Stimulated activated CD4-positive, alpha-beta T cell treated with anti-CD3 and anti-CD28 coated beads, Interleukin-1b, Interleukin-23, amount 100 ng/mL, for 48 hours (primary cell): ENCODE measurements at places on chromosomes 1 and 21.

GRCh38 chr1:64892576-64893573 lies 73.5 kb downstream of the JAK1 start:
- DNase-seq: no peak

DNA sequence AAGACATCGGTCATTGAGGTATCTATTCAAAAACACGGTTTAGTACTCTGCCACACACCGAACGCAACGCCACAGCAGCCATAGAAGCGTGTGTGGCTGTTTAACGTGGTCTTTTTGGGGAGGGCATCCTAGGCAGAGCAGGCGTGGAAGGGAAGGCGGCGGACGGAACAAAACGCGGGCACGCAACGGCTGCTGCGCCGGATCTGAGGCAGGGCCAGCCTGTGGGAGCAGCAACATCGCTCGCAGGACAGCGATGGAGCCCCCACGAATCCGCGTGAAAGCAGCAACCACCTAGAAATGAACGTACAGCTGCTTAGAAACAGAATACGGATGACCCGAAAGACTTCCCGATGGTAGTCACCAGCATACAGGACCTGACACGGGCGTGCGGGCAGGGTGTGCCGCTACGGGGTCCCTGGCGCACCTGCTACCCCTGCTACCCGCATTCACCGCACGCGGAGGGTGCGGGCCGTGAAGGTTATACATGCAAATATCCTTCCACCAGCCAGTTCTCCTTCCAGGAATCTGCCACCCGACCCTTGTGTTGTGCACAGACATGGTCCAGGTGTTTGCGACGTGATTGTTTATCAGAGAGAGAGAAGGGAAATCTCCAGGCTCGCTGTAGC lies 114.4 kb upstream of the COL6A1 start:
- DNase-seq: no peak

DNA sequence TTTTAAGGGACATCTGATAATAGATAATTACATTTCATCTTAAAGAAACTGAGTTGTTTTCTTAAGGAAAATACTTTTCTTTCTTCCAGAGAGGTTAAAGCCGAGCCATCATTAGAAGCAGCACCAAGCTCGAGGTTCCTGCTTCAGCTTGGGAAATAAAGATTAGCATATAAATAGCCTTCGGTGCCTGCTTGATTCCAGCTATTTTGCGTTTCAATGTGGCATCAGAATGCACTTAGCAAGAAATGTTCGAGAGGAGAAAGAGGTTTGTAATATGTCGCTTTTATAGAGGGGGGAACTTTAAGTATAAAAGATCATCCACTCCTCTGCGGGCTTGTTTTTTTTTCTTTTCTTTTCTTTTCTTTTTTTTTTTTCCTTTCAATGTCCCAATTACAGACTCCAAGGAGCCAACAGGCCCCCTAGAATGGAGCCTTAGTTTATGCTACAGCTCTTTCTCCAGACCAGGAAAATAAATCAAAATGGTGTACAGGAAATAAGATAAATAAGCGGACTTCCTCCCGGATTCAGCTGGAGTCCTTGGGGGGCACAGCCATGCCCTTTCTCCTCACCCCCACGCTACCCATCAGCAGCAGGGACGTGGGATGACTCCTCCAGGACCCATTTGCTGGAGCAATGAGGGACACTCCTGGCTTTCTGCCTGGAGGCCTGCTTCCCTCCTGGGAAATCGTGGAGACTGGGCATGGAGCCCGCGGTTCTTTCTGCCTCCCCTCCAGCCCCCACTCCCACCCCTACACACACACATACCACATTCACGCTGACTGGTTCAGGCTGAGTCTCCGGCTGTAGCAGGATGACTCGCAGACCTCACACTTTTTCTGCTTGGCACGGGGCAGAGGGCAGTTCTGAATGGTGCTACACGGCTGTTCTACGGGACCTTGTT lies 131.6 kb downstream of the RRAGC start:
- no peak for DNase-seq

- DNase-seq: no peak
These were observed 297.9 kb upstream of the GREM2 start for GRCh38 chr1:240909701-240910457.

DNA sequence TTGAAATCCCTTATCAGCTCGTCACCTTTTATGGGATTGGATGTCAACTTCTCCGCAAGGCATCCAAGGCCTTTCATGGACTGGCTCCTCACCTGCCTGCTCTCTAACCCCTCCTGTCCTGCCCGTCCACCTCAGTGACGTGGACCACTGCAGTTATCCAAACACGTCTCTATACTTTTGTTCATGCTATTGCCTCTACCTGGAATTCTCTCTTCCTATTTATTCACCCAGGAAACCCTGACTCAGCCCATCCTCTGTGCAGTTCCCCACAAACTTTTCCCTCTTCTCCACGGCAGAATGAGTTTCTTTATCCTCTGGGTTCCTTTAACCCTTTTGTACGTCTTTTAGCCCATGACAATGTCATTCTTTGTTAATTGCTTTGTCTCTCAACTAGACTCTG lies 5.1 kb upstream of the UTP25 start:
- no peak for DNase-seq

- no peak for DNase-seq
These were observed 1.2 kb downstream of the PTPN14 start for GRCh38 chr1:214550013-214550856.

- DNase-seq: peak; percentile 36
These were observed 34.2 kb upstream of the ABCD3 start for GRCh38 chr1:94383966-94384408.

DNA sequence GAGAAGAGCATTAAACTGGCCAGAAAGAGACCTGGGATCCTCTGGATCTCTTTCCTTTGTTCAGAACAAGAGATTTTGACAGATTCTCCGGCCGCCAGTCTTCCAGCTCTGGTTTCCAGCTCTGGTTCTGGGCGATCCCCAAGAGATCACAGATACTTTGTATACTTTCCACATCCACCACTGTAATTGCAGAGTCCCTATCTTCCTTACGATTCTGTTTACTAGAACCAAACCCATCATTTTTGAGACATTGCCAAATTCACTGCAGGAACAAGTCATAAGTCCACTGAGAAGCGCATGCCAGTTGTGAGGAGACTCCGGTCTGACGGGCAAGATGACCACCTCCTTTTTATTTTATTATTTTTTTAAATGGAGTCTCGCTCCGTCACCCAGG lies 505.2 kb downstream of the SMYD3 start:
- no peak for DNase-seq

- no peak for DNase-seq
These were observed 37.1 kb downstream of the OSBPL9 start for GRCh38 chr1:51654000-51654399.

GRCh38 chr1:155944444-155944799 lies 3.0 kb downstream of the RXFP4 start:
- DNase-seq: no peak

- no peak for DNase-seq
These were observed 13.5 kb downstream of the PSRC1 start for GRCh38 chr1:109269212-109269980.

DNA sequence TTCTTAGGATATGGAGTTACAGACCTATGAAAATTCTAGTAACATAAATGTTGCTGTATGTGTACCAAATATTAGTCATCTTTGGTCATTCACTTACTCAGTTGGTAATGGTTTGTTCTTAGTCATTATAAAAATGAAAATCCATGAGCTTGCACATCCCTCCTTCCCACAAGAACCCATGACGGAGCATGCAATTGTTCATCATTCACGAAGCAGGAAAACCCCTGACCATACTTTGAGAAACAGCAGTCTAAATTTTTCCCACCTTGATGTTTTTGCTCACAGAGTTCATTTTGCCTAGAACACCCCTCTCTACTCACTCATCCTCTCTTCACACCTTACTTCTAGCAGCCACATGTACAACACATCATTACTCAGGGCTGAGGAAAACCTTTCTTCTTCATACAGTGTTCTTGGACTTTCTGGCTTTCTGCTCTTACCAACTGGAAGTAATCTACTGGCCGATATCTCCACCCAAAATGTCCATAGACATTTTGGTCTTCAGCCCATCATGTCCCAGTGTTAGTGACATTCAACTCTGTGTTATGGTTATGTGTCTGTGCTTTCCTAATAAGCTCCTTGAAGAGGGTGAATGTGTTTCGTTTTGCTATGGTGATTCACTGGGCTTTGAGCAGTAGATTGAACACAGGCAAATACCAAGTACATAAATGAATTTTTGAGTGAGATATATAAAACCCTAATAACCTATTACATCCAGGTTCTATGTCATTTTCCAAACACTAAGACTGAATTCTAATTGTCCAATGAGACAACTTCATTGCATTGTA lies 189.9 kb downstream of the ZC3H11B start:
- DNase-seq: no peak

DNA sequence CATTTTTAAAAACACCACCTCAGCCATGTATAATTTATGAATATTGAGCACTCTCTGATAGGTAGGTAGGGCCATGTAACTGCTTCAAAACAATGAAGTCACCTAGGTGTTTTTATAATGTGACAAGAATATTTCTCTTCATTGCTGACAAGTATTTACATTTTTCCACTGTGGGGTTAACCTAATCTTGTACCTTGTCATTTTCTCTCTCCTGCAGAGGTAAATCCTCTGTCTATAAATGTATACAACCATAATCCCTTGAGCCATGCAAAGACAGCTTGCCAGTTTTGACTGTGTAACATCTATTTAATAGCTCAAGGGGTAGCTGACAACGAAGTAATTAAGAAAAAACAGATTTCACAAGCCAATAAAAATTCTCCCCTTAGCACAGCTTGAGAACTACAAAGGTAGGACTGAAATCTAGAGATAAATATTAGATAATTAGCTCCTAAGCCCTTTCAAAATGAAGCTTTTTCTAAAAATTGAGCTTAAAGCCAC lies 137.6 kb upstream of the POGK start:
- DNase-seq: no peak

DNA sequence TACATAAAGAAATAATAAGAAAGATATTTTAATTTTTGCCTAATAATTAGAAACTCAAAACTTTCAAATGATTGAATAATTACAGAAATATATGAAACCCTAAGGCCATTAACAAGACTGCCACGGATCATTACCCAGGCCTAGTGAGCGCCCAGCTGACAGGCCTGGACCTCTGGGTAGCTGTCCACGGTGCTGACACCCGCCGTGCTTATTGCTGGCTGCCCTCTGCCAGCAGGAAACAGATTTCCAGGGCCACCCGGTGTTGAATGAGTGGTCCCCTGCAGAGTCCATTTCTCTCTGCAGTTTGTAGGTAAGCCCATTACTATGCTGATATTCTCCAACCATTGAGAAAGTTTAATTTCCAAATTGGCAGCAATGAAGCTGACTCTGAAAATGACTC lies 254.4 kb upstream of the GJB5 start:
- DNase-seq: no peak

DNA sequence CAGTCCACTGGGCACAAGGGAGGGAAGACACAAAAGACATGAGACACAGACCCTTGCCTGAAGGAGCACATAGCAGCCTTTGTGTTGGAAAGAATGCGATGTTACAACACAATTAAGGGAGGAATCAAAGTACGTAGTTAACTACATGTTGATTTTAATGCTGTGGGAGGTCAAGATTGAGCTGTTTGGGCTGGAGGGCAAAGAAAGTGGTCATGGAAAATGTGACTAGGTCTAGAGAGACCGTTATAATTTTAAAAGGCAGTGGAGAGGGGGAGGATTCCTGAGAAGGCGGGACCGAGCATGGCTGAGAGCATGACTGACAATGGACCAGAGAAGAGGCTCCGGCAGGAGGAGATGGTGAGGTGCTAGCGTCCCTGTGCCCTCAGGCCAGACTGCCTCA lies 111.8 kb upstream of the ATP1A1 start:
- DNase-seq: no peak

DNA sequence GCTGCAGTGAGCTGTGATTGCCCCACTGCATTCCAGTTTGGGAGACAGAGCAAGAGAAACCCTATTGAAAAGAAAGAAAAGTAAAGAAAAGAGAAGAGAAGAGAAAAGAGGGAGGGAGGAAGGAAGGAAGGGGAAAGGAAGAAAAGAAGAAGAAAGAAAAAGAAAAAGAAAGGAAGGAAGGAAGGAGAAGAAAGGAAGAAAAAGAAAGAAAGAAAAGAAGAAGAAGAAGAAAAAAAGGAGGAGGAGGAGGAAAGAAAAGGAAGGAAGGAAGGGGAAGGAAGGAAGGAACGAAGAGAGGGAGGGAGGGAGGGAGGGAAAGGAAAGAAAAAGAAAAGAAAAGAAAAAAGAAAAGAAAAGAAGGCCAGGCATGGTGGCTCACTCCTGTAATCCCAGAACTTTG lies 10.2 kb downstream of the SLC5A9 start:
- DNase-seq: no peak

DNA sequence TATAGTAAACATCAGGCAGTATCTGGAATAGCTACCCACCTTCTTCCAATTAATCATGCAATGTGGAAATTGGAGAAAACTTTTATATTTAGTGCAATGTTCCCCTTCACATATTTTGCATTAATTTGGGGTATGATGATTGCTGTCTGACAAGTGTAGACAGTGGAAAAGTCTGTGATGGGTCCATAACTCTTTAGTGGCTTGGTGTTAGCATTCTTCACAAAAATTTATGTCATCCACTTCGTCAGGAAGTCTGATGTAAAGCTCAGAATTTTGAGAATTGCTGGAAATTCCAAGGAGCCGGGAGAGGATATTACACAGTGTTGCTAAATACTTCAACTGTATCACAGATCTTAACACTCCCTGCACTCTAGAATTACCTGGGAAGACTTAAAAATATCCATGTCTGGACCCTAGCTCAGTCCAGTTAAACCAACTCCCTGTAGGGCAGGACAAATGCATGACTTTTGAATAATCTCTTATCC lies 549.7 kb upstream of the PLXNA2 start:
- DNase-seq: no peak

GRCh38 chr21:44865561-44866280 lies 7.8 kb downstream of the PTTG1IP start:
- peak; percentile 51 for DNase-seq

DNA sequence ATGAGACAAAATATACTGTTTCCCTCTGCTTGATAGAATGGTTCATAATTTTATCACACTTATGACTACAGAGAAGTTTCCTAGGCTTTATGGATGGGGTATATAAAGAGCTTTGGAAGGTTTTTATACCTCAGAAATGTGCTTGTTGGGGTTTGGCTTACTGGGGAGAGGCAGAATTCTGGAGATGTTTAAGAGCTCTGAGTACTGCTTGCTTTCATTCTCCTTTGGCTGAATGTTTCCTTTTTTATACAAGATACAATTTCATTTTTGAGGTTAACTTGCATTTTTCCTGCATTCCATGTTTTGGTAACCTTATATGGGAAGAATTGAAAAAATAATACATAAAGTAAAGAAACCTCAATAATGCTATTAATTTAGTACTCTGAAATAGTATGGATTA lies 157.7 kb upstream of the COL11A1 start:
- no peak for DNase-seq

- no peak for DNase-seq
These were observed at the start of gene HOOK1 for GRCh38 chr1:59814901-59815825. TSS of gene HOOK1 (plus strand) at chr1:59814949. CDS start at chr1:59815118, 169 bp downstream.

GRCh38 chr1:6178751-6179563 lies 1.2 kb downstream of the CHD5 start:
- DNase-seq: no peak

- no peak for DNase-seq
These were observed 13.8 kb downstream of the LMNA start for GRCh38 chr1:156128308-156128653.

GRCh38 chr1:199202331-199202730 lies 563.5 kb downstream of the PTPRC start:
- DNase-seq: no peak

GRCh38 chr1:9115351-9116205 lies 13.3 kb downstream of the GPR157 start:
- DNase-seq: no peak

GRCh38 chr1:5599541-5599940 lies 392.7 kb downstream of the NPHP4 start:
- no peak for DNase-seq
